NK-92 treated with Interleukin-12 subunit alpha and Interleukin-12 subunit beta, amount 100 ng/mL, for 24 hours (cell line): ENCODE measurements at places on chromosomes 3 and 15.
A peak's percentile ranks its signal among the peaks of the same experiment; 100 is the strongest.

DNA sequence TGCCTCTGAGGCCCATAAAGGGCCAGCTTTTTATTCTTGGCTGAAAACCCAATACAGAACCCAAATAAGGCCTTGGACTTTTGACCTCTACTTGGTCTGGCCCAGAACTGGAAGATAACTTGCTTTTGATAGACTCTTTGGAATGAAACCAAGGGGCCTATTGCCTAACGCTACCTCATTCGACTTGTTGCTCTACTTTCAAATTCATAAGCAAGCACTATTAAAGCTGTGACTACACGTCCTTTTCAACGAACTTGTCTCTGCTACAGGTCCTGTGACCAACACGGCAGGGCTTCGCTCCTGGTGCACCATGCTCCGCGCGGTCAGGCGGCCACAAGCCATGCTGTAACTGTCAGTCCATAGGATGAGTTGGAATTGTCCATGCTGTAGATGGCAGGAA is 385.4 kb downstream of the MFSD1 start:
- no peak for DNase-seq

DNA sequence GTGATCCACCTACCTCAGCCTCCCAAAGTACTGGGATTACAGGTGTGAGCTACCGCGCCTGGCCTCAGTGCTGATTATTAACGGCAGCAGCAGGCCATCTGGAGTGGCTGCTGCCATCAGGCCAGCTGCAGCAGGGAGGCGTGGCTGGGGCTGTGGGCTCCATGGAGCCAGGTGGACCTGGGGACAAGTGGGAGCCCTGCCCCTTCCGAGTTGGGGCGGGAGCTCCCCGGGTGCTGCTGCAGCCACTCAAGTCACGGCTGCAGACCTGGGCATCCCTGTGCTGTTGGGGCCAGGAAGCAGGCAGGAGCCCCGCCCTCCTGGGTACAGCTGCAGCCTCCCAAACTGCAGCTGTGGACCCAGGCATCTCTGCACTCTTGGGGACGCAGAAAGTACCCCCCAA is 23.9 kb downstream of the LRRC49 start:
- DNase-seq = no peak

- DNase-seq = no peak
These were observed 166.6 kb downstream of the NR1D2 start for GRCh38 chr3:24111711-24112110.

- no peak for DNase-seq
These were observed 228.8 kb upstream of the BHLHE40 start for GRCh38 chr3:4750306-4750968.

GRCh38 chr3:170295586-170295985 is 61.9 kb upstream of the SKIL start:
- DNase-seq = no peak

DNA sequence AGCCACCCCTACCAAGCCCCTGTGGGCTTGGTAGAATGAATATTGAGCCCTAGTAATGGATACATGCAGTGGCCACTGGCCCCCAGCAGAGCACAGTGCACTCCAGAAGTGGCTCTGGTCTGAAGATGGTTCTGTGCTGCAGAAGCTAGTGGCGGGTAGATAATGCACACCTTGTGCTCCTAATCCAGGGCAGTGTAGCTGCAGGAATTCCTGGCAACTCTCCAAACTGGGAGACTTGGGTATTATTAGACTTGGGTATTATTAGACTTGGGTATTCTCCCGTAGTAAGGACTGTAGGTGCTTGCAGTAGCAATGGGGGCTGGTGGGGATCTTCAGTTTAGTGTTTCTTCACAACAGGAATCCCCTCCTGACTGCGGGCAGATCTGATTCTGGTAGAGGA is 34.7 kb downstream of the NUSAP1 start:
- DNase-seq = no peak

GRCh38 chr3:4042869-4043268 is 243.6 kb downstream of the LRRN1 start:
- DNase-seq = no peak

- DNase-seq = no peak
These were observed 55.9 kb downstream of the DNASE1L3 start for GRCh38 chr3:58154626-58155449.

- peak; percentile 6 for DNase-seq
These were observed 5.7 kb downstream of the DUT start for GRCh38 chr15:48336940-48337339.

GRCh38 chr15:40357246-40357645 is 773 bp upstream of the DISP2 start:
- no peak for DNase-seq

- DNase-seq = peak; percentile 72
These were observed at the start of gene MRPS25 for GRCh38 chr3:15064835-15065549. TSS of gene MRPS25 (minus strand) at chr3:15065315. CDS start at chr3:15065194, 121 bp downstream.

DNA sequence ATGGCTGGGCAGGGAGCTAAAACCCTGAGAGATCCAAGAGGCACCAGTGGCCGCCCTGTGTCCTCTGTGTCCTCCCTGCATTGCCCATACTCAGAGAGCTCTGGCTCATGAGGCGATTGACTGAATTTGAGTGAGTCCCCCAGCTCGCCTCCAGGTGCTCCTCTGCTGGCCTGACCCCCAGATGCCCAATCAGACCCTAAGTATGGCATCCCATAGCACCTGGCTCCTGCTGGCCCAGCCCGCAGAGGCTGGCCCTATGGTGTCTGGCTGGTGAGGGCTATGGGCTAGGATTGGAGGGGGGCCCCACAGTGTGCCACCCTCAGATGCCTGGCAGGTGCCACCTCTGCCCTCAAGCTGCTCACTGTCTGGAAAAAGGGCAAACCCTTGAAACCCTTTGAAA is 1.6 kb upstream of the TKT start:
- no peak for DNase-seq

DNA sequence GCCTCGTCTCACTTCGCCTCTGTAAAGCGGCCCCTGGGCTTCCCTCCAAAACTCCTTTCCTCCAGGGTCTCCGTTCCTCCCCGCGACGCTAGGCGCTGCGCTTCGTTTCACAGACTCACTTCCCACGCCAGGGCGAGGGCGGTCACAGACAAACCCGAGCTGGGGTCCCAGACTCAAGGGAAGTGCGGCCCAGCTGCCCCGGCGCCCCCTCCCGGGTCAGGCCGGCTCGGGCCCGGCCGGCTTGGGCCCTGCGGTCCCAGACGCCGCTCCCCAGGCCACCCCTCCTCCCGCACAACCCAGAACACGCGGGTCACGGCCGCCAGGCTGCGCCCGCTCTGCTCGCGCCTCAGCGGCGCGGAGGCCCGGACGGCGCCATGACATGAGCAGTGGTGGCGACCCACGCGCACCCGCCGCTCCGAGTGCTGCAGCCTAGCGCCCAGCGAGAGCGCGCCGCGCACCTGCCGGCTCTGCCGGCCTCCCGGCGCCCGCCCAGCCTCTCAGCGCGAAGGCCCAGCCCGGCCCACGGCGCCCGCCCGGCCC is 547 bp downstream of the NUP210 start:
- peak; percentile 40 for DNase-seq

DNA sequence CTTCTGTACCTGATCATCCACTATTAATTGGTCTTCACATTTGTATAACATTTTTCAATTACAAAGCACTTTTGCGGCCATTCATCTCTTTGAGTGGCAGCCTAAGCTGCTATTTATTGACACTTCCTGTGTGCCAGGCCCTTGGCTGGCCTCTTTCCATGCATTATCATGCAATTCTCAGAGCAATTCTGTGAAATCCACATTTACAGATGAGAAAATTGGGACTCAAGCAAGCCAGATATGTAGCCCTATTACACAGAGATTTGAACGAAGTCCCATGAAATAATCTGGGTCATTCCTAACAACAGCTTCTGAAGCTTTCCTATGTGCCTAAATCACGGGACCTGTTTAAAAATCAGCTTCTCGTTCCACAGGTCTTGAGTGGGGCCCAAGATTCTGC is 17.4 kb downstream of the SLC6A1 start:
- DNase-seq = no peak

GRCh38 chr15:33458421-33458820 is 147.7 kb downstream of the RYR3 start:
- DNase-seq = no peak

- no peak for DNase-seq
These were observed 296.5 kb downstream of the SLC9A9 start for GRCh38 chr3:143551761-143552160.

- DNase-seq = no peak
These were observed 175.6 kb downstream of the GREM1 start for GRCh38 chr15:32893421-32893820.

DNA sequence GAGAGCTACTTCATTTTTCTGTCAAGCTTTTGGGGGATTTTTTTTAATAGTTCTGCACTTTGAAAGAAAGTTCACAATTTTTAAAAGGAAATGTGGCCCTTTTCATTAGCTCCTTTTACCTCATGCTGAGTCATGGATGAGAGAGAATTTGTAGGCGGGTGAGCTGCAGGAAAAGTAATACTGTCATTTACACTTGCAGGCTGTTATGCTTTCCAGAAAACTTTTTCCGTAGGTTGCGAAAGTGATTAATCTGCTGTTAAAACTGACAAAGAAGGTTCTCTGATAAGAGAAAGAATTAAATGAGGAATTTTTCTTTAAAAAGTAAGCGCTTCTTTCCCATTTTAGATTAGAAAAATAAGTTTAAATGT is 430.2 kb downstream of the LPP start:
- no peak for DNase-seq

DNA sequence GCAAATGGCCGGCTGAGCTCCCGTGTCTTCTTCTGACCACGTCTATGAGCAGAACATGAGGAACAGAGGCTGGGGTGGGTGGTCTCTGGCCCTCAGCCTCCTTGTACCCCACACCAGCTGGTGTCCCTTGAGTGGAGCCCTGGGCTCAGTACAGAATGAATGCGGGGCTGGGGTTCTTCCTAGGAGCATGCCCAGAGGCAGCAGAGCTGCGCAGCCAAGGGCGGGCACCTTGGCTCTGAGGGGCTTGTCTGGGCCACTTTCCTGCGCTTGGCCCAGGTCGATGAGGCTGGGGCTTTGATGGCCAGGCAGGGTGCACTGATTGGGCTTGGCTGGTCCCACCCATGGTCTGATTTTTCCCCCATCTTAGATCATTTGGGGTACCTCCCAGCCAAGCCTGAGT is 6.4 kb downstream of the SCN5A start:
- DNase-seq = no peak

GRCh38 chr3:72487078-72487765 is 361.0 kb downstream of the SHQ1 start:
- no peak for DNase-seq

DNA sequence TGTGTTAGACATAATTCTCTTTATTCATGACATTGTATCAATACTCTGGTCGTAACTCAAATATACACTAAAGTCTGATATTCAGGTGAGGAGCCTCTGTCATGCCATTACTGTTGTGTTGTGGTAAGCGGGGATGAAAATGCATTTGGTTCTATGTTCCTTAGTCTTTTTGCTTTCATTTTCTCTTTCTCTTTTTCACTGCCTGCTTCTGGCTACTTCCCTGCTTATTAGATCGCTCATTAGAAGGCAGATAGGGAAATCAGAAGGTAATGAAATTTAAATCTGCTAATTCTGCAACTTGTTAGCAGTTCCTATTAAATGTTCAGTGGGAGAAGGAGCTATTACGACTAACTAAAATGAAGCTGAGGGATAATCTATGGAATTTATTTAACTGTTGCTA is 345.0 kb downstream of the GRM7 start:
- DNase-seq = no peak

DNA sequence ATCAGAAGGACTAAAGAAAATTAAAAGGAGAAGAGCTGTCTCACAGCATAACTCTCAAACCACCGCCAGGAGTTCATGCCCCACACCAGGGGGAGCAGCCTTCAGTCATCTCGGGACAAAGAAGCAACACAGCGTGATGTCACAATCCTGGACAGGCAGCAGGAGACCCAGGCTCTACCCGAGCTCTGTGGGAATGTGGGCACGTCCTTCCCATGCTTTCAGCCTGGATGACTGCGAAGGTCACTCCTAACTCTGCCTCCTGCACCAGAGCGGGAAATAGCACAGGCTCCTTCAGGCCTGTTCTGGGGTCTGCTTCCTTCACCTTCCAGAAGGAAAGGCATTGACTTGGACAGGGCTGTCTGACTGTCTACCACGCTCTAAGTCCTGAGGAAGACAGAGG is 31.3 kb downstream of the NOX5 start:
- DNase-seq = no peak

GRCh38 chr3:156300371-156300770 is 180.0 kb downstream of the KCNAB1 start:
- no peak for DNase-seq

DNA sequence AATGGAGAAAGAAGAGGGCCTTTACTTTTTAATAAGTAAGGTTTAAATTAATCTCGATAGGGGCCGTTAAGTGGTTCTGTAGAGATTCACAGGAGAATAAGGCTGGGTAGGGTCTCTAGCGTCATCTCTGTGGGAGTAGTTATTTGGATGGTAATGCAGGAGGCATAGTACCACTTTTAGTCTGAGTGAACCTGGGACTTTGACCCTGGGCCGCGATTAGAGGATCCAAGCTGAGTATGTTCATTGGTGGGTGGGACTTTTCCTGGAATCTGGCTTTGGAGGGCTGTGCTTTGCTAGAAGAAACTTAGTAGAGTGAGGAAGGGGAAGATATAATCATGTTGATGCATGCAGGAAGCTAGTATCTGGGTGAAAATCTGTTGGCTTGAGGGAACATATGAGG is 4.0 kb downstream of the LPP start:
- DNase-seq = no peak

DNA sequence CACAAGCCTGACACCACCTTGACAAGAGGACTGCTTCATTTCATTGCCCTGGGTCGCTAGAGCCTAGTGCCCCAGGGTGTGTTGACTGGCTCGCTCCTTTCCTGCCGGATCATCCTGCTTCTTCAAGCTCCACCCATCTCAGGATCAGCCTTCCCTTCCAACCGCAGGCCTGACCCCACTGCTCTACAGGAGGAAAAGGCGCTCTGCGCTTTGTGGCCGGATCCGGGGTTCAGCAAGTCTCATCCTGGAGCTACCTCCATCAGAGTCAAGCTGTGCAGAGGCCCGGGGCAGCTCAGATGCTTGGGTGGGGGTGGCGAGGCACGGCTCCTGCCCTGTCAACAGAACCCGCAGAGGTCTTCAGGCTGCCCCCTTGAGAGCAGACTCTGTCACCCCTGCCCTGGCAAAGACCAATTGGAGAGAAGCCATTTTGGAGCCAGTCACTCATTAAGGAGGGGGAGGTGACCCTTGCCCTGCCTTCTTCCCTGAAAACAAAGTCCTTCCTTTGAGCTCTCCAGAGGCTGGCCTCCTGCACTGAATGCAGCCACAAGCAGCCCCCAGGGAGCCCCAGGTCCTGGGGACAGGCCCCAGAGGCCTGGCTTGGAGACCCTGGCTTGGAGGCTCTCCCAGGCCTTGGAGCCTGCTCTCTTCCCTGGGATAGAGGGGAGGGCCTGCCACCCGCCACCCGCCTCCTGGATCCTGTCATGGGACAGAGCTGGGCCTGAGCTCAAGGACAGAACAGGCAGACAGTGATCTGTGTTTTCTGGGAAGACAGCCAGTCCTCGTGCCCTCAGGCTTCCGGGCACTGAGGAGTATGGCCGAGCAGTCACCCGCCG is 80.3 kb downstream of the CPN2 start:
- no peak for DNase-seq
